ENCODE measurements at places on chromosomes 5 and 9. TPM values are rescaled to one million over a fixed set of nuclear protein-coding genes. Genes with fewer than 3 reads are reported as not detected.

The FIBCD1 gene
- 1.1 TPM for total RNA-seq

The PLAC8L1 gene
- total RNA-seq, result 0.23 TPM

The PPP2R2B gene
- total RNA-seq, result 1.8 TPM

The CNTNAP3 gene
- total RNA-seq, result 2.5 TPM

The TRPM6 gene
- total RNA-seq, result 0.08 TPM

The PKD2L2 gene
- not detected for total RNA-seq

The PCDH1 gene
- total RNA-seq, result 5.6 TPM

The MARCHF11 gene
- total RNA-seq, result not detected

The SMIM33 gene
- total RNA-seq, result not detected

The ENDOG gene
- total RNA-seq, result 32.5 TPM

The PCA3 gene
- total RNA-seq, result not detected

The NTRK2 gene
- 0.16 TPM for total RNA-seq

The N4BP3 gene
- 6.1 TPM for total RNA-seq

The FBXL7 gene
- total RNA-seq, result 1.0 TPM

The FOXD4 gene
- total RNA-seq, result 0.65 TPM

The SSNA1 gene
- total RNA-seq, result 137 TPM

The JAKMIP2 gene
- 0.19 TPM for total RNA-seq

The ZNF483 gene
- 2.2 TPM for total RNA-seq

The PCDHB9 gene
- not detected for total RNA-seq

The PCDHB10 gene
- under 0.01 TPM for total RNA-seq

The TAF11L5 gene
- not detected for total RNA-seq

The TRMT10B gene
- 2.0 TPM for total RNA-seq

The FAM151B gene
- total RNA-seq, result 1.2 TPM

The IFT74 gene
- 11.4 TPM for total RNA-seq

The ADAMTSL2 gene
- not detected for total RNA-seq

The TNFSF8 gene
- not detected for total RNA-seq

The PCDHB15 gene
- 0.04 TPM for total RNA-seq

The ADGRD2 gene
- not detected for total RNA-seq

The DIRAS2 gene
- total RNA-seq, result not detected

The SLC36A3 gene
- not detected for total RNA-seq

The PTGS1 gene
- 18.6 TPM for total RNA-seq

The GFI1B gene
- not detected for total RNA-seq

The NUDT2 gene
- 45.5 TPM for total RNA-seq

The ANKDD1B gene
- not detected for total RNA-seq

The IL13 gene
- not detected for total RNA-seq

The DRD1 gene
- not detected for total RNA-seq

The RMI1 gene
- 2.3 TPM for total RNA-seq

The PAEP gene
- not detected for total RNA-seq

The FYB1 gene
- total RNA-seq, result 0.08 TPM

The BHMT2 gene
- not detected for total RNA-seq

The ANKRD31 gene
- not detected for total RNA-seq

The HTR1A gene
- not detected for total RNA-seq

The HMMR gene
- 46.7 TPM for total RNA-seq

The NEUROG1 gene
- total RNA-seq, result not detected

The STPG3 gene
- total RNA-seq, result not detected

The HK3 gene
- not detected for total RNA-seq

The EPB41L4B gene
- 5.9 TPM for total RNA-seq

The SPINK4 gene
- not detected for total RNA-seq

The LCN15 gene
- not detected for total RNA-seq

The TBCA gene
- 314 TPM for total RNA-seq

The MSANTD3 gene
- 79.6 TPM for total RNA-seq

The KYAT1 gene
- 19.3 TPM for total RNA-seq

The GRXCR2 gene
- not detected for total RNA-seq

The DEPDC1B gene
- 31.8 TPM for total RNA-seq

The IL5 gene
- total RNA-seq, result not detected
